ENCODE measurements at places on chromosomes 13 and 19.

GRCh38 chr19:633786-634639 lies 676 bp upstream of the POLRMT start:
- no peak for DNase-seq

DNA sequence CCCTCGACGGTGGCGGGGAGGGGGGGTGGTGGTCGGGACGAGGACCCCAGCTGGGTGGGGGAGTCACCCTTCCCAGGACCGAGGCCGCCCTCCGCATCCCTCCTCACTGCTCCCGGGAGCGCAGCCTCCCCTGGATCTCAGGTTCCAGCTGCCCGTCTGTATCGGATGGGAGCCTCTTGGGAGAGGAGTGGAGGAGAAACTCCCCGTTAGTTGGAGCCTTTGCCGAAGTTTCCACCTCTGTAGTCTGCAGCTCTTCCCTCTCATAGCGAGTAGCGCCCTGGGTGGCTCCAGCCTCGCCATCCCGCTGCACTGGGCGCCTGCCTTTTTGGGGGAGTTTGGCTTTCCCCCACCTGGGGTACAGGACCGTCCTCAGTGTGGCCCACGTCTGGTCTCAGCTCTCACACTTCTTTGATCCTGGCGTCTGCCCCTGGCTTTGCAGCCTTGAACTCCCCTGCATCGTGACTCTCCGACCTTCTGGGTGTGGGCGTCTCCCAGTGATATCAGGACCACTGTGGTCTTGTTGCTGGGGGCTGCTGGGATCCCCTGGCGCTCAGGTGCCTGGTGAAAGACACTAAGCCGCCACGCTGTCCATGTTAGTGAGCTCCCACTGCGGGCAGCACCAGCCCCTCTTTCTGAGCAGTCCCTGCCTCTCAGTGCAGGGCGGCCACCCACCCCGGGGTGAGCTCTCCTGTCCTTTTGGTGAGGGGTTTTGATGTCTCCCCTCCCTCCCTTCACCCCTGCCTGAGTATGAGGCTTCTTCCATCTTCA lies 1.1 kb downstream of the CNOT3 start:
- no peak for DNase-seq

DNA sequence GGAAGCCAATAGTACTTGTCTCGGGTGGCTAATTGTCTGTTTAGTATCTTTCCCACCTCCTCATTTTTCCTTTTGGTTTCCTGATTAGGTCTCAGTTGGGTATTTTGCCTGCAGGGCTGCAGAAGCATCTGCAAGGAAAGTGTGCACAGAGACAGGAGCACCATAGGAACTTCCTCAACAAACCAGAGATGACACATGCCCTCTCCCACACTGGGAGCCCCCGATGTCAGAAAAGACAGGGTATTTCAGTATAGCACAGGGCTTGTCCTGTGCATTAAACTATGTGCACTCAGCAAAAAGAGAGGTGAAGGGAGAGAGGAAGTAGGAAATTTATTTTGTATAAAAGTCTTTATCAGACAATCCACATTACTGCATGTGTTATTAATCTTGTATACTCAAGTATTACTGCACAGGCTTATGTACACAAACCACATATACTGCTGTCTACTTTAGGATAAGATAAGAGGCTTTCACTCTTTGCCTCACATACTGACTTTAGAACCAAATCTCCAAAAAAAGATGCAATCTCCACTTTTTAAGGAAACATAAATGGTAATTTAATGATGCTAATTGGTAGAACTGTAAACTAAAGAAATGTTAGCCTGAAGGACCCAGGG lies 501.0 kb downstream of the FOXO1 start:
- DNase-seq: no peak

GRCh38 chr19:23802290-23802689 lies 43.6 kb upstream of the ZNF681 start:
- no peak for DNase-seq

GRCh38 chr13:46307554-46307953 lies 79.5 kb downstream of the RUBCNL start:
- DNase-seq: no peak

GRCh38 chr13:112067116-112067741 lies at the start of gene SOX1:
Gene SOX1, plus strand, starts transcription at chr13:112067149. Its CDS starts 510 bp downstream, at chr13:112067659.
- DNase-seq: no peak

DNA sequence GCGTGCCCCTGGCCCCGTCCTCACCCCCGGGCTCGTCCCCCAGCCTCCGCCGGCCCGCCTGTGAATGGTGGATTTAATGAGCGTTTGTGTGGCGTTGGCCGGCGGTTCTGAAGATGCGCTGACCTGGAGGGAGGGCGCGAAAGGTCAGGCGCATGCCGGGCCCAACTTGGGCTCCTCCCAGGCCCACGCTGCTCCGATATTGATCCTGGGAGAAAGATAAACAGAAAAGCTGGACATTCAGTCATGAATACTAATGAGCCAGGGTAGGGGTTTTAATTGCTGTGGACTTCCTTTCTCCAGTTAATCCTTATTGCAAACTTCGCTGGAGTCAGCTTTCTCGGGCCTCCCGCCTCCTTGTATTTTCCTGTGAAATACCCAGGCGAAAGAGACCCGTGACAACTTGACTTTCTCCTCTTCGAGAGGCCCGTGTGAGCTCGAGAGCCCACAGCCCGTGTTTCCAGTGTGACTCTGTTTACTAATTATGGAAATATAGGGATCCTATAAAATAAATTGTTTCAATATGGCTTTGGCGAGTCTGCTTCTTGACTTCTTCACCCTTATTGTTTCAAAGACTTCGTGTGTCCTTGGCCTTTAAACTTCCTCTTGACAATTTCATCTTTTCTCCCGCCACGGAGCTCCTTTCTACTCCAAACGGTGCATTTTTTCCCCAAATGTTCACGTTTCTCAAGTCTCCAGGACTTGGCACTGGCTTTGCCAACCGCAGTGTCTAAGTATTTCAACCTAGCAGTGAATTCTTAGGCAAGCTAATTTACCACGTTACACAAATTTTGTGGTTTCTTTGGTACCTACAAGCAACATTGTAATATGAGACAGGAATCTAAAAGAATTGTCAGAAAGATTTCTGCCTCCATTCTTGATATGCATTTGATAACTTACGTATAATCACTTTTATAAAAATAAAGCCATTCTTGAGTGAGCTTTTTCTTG lies 10.5 kb downstream of the ZIC2 start:
- DNase-seq: no peak

GRCh38 chr19:51320280-51320657 lies 8.8 kb downstream of the IGLON5 start:
- DNase-seq: no peak

DNA sequence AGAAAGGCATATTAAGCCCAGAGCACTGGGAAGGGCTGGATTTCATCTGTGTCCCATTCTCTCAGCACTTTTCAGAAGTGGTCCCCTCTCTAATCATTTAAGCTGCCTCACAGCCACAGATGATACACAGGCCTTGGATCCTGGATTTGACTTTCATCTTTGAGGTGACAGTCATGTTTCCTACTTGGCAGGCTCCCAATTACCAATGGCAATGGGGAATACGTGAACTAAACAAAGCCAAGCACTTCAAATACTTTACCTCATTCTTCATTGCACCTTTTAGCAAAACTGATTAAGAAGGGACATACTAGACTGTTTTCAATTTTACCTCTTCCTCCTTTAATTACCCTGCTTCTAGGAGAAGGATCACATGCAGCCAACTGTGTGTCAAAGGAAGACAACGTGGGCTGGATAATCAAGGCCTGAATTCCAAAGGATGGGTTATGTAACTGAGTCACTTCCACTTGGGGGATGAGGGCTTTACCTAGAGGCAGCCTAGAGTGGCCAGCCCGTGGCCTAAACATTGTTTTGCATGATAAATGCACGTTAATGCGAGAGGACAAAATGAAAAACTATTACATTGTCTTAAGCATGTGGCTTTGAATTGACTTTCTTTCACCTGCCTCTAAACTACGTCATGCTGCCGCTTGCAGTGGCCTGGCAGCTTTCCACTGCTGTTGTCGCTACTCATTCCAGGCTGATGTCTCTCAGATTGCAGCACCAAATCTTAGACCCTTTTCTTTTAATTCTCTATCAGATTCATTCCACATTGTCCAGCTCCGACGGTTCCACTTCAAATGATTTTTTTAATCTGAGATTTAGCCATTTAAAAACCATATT lies 95.0 kb downstream of the KCTD12 start:
- DNase-seq: no peak

- DNase-seq: no peak
Measured at GRCh38 chr13:96141032-96141431, 51.1 kb downstream of the HS6ST3 start.

DNA sequence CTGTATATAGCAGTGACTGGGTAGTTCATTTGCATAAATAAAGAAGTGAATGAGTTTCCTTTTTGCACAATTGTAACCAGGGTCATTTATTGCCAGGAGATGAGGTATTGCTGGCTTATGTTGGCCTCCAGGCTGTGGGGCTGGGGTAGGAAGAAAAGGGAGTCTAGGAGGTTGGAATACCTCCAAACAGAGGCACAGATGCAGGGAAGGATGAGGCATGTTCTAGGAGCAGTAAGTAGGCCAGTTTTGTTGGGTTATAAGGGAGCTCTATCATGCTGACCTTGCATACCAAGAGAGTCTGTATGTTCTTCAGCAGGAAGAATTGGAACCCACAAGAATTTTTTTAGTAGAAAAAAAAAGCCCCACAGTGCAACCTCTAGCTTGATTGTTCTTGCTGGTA lies 17.2 kb upstream of the CYSLTR2 start:
- DNase-seq: no peak

All from Right ventricle myocardium inferior (tissue), 1 donor.